ENCODE measurements at places on chromosomes 2 and 18.
A peak's percentile ranks its signal among the peaks of the same experiment; 100 is the strongest.

GRCh38 chr2:134594399-134594798, 124.4 kb downstream of the TMEM163 start:
- no peak for DNase-seq

- no peak for DNase-seq
Measured at GRCh38 chr18:50111398-50111797, 83.5 kb downstream of the MYO5B start.

DNA sequence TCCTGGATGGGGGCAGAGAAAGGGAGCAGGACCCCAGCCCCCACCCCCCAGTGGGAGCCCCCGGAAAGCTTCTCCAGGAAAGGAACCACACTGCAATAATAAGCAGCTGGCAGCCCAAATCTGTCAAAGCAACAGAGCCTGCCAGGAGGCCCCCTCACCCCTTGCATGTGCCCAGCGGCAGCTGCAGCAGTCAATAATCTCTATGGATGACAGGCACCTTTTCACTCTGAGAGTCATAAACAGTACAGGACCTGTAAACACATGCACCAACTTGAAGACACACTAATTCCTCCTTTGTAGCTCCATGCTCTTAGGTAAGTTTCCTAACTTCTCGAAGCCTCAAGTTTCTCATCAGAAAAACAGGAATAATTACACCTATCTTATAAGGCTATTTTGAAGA, 26.2 kb upstream of the KDM3A start:
- DNase-seq = no peak

- no peak for DNase-seq
Measured at GRCh38 chr18:73893880-73894279, 253.8 kb downstream of the FBXO15 start.

DNA sequence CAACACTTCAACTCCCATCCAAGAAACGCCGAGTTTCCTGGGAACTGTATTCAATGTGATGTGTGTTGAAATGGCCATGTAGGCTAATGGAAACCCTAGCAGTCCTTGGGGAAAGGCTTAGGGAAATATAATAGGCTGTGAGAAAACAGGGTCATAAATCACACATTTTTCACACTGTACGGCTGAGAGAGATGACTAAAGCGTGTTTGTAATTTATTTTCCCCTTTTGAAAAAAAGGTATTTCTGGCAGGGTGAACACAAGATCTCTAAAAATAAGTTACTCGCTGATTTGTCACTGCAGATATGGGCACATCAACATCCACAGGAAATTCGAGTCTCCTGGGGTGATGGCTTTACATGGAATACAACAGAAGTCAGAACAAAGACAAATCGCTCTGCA, 109.6 kb upstream of the ST6GAL2 start:
- no peak for DNase-seq

DNA sequence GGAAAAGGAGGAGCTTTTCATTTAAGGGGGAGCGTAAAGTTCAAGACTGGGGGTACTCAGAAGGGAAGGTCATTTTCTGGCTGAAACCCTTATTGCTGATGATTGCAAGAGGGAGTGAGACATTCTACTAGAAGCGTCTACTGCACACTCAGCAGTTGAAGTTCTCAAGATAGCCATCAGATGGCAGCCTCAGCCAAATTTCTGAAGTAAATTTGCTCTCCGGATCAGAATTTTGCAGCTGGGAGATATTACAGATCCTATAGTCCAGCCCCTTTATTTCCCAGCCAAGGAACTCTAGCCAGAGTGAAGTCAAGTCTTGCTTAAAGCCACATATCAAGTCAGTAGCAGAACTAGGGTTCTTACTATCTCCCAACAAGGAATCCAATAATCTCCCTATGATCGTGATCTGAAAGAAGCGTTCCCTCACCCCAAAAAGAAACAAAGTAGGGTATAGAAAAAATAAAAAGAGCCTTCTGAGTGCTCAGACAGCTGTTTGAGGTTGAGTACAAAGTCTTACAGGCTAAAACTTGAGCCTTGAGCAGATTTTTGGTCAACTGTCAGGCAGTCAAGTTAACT, 24.0 kb downstream of the RAX start:
- DNase-seq = peak; percentile 68

- no peak for DNase-seq
Measured at GRCh38 chr2:227326783-227327182, 1.7 kb downstream of the MFF start.

DNA sequence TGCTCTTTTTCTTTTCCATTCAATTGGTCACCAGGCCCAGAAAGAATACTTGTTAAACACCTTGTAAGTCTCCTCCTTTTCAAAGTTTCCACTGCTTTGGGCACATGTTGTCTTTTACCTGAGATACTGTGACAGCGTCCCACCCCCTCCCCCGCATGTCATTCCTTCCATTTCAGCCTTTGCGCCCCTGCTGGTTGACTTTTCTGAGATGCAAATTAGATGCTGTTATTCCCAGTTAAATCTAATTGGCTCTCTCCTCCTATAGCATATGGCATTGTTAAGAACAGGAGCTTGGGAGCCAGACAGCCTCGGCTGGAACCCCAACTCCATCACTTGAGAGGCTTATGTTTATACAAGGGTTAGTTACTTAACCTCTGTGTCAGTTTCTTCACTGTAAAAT, 80.3 kb upstream of the GAREM1 start:
- no peak for DNase-seq

DNA sequence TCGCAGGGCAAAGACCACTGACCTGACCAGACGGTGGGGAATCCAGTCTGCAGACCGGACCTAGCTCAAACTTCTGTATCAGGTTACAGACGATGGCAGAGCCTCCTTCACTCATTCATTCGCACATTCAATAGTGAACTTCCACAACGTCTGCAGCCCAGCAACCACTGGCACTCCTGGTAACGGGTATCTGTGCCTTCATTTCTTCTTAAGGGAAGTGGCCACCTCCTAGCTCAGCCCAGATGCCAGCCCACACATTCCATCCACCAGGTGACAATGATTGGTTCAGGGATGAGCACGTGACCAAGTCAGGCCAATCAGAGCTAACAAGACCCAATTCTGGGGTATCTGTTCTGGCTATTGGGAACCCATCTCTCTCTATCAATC, 15.9 kb upstream of the ARMC9 start:
- no peak for DNase-seq

DNA sequence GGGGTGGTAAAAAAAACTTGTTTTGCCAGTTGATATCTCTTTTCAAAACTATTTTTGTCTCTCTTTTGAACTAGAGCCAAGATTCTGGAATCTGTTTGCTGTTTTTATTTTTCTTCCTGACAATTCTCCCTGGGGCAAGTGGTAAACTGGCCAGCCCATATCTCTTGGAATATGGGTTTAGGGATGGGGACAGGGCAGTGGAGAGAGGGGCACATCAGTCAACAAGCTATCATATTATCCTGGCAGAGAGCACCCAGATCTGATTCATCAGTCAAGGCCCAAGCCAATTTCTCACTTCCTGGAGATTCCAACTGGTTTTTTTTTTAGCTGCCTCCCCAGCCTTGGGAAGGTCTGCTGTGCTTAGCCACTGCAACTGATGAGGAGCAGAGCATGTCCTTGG, 52.3 kb downstream of the ARHGAP28 start:
- DNase-seq = no peak

DNA sequence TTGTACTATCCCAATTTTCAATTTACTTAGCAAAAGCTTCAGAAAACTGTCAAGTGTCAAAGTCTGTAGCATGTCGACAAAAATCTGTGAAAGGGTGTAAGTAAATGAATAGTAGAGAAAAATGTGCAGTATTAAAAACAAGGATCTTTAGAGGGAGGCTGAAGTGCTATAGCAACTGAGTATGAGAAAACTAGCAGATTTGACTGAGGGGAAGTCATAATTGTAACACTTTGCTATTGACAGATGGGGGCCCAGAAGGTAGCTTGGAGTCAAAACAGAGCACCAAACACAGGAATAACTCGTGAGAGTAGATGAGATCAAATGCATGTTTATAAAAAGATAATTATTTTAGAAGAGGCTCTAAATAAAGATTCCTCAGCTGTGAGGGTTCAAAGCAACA, 657.7 kb downstream of the TMEM182 start:
- no peak for DNase-seq

DNA sequence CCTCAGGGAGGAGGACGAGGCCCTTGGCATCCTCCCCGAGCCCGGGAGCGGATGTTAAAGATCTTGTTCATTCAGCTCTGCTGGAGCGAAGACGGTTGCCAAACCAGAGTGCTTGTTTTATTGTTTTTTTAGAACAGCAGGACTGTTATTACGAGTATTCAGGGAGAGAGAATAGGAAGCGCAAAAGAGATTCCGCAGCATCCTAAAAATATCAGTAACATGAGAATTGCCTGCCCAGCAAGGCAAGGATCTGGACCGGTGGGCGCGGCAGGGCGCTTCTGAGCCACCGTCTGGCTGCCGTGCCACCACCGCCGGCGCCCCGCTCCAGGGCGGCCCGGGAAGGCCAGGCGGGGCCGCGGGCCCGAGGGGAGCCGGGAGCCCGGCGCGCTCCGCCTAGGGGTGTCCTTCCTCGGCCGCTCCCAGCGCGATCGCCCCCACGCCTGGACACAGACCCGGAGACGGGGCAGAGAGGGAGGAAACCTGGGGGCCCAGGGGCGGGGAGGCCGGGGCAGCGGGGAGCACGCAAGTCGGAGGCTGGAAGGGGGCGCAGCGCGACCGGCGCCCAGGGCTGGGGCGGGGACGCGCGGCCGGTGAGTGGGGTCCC, 843 bp downstream of the CYS1 start:
- peak; percentile 27 for DNase-seq

DNA sequence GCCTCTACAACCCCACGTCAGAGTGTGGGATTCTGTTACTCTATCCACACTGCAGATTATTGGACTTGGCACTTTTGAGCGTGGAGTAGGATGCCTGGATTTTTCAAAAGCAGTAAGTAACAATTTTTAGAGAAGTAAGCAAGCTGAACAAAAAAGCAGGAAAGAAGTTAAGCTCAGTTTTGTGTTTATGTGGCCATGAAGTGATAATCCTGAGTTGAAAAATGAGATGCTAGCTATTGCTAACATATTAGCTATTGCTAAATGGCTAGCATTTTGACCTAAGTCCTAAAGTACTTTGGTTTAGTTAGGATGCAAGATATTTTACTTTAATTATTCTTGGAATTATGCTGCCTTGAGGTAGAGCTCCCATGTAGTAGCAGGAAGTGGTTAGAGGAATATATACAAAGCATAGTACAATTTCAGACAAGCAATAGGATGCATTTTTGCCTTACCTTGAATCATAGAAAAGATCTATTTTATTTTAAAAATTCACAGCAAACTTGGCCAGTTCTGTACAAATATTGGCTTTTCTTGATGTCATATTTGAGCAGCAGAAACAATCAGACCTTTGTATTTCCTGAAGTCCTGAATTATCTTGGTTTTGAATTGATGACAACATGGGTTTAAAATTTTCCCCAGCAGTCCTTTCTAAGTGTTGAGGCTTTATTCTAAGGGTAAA, 74.6 kb downstream of the COX7A2L start:
- no peak for DNase-seq

- DNase-seq = no peak
Measured at GRCh38 chr18:24875286-24875685, 414.8 kb downstream of the HRH4 start.

DNA sequence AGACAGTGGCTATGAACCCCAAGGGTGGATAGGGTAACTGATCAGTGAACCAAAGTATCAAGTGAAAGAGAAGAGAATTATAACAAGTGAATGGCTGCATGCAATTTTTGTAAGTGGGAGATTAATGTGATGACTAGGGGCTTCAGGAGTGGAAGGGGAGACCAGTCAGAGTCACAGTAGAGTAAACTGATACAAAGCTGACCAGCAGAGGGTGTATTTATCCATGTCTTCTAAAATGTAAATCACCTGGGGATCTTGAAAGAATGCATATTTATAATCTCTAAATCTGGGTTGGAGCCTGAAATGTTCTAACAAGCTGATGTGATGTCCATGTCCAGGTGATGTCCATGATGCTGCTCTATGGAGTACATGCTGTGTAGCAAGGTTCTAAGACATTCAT, 1351.3 kb upstream of the CHAC2 start:
- DNase-seq = no peak

DNA sequence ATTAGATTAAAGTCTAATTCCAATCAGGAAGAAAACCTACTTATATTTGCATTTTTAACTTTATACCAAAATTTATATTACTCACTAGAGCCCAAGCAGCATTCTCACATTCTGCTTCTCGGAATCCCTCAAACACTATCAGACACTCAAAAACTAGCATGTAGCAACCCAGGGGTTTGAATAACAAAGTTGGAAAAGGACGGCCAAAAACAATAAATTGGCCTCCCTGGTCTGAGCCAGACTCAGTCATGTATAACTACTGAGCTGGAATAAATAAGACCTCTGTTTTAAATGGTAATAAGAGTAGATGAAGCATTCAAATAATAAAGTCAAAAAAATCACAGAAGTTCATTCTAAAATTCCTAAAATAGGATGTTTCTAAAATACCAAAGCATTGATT, 290.9 kb downstream of the IRS1 start:
- DNase-seq = no peak

- DNase-seq = no peak
Measured at GRCh38 chr2:168611091-168611490, 155.0 kb downstream of the CERS6 start.

GRCh38 chr2:109024477-109024876, 35.5 kb upstream of the EDAR start:
- DNase-seq = no peak

- DNase-seq = peak; percentile 93
Measured at GRCh38 chr2:168961450-168962229, 60.5 kb downstream of the G6PC2 start.

DNA sequence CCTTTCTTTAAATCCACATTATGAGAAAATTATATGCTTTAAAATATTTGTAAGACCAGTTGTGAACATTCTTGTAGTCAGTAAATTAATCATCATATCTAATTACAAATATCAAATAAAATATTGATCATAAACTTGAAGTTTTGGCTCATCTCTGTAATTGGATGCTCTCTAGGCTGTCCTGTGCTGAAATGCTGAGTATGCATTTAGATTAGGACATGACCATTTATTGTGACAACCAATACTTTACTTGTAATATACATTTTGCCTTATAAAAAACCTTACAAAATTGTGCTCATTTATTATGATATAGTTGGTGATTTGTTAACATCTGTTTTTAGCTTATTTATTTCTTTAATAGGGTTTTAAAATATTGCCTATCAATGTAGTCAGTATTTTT, 116.1 kb upstream of the DOCK10 start:
- DNase-seq = no peak

- no peak for DNase-seq
Measured at GRCh38 chr2:222485367-222486211, 61.2 kb downstream of the SGPP2 start.

- DNase-seq = no peak
Measured at GRCh38 chr2:29755829-29756228, 165.6 kb downstream of the ALK start.

GRCh38 chr2:18412980-18413675, 147.3 kb downstream of the RDH14 start:
- no peak for DNase-seq

All from hematopoietic multipotent progenitor cell treated with erythropoietin and hydrocortisone succinate and interleukin-3 and kit ligand, for 6 days (in vitro differentiated cells).